LHCN-M2 (cell line): ENCODE measurements at places on chromosomes 6 and 20. TPM values are rescaled to one million over a fixed set of nuclear protein-coding genes. Genes with fewer than 3 reads are reported as not detected.

TMEM170B gene
- 0.77 and 1.3 TPM in 2 replicates for total RNA-seq

SLC22A2 gene
- total RNA-seq, result not detected in 2 replicates

CAGE1 gene
- total RNA-seq, result not detected in 2 replicates

SIRPB1 gene
- total RNA-seq, result 0.77 and 0.86 TPM in 2 replicates

IMPG1 gene
- total RNA-seq, result not detected in 2 replicates

CST5 gene
- total RNA-seq, result not detected in 2 replicates

HTR1E gene
- not detected in 2 replicates for total RNA-seq

HIVEP1 gene
- 8.2 and 9.2 TPM in 2 replicates for total RNA-seq

PRPH2 gene
- 2.1 and 2.6 TPM in 2 replicates for total RNA-seq

METTL24 gene
- not detected in 2 replicates for total RNA-seq

TRIM31 gene
- not detected in 2 replicates for total RNA-seq

SLC26A8 gene
- total RNA-seq, result not detected in 2 replicates

CCDC170 gene
- total RNA-seq, result 0.06 TPM in 1 of 2 replicates, not detected in the other

OPRM1 gene
- total RNA-seq, result not detected in 2 replicates

SLC52A3 gene
- not detected in 2 replicates for total RNA-seq

C6orf132 gene
- total RNA-seq, result 0.45 and 0.75 TPM in 2 replicates

SMOC2 gene
- not detected in 2 replicates for total RNA-seq

APCDD1L gene
- total RNA-seq, result 0.34 and 0.96 TPM in 2 replicates

POM121L2 gene
- not detected in 2 replicates for total RNA-seq

AAR2 gene
- 26.6 and 29.1 TPM in 2 replicates for total RNA-seq

NOTCH4 gene
- total RNA-seq, result 0.26 and 1.1 TPM in 2 replicates

FAM217A gene
- not detected in 2 replicates for total RNA-seq

MUC21 gene
- not detected in 2 replicates for total RNA-seq

LGSN gene
- 0.11 TPM in 1 of 2 replicates, not detected in the other for total RNA-seq

TINAG gene
- total RNA-seq, result 0.13 and 0.29 TPM in 2 replicates

TUBB2B gene
- 23.3 and 31.3 TPM in 2 replicates for total RNA-seq

TP53TG5 gene
- total RNA-seq, result not detected in 2 replicates

TFAP2D gene
- total RNA-seq, result not detected in 2 replicates

GPSM3 gene
- total RNA-seq, result 1.0 and 1.4 TPM in 2 replicates

MAS1 gene
- total RNA-seq, result not detected in 2 replicates

GGTLC1 gene
- not detected in 2 replicates for total RNA-seq

HLA-A gene
- total RNA-seq, result 412 and 438 TPM in 2 replicates

RIPOR2 gene
- 0.64 and 1.7 TPM in 2 replicates for total RNA-seq

LPA gene
- not detected in 2 replicates for total RNA-seq

CAPN11 gene
- total RNA-seq, result 0.06 TPM in 1 of 2 replicates, not detected in the other

CPNE5 gene
- not detected in 2 replicates for total RNA-seq

B3GALT4 gene
- 0.06 and 0.19 TPM in 2 replicates for total RNA-seq

TLDC2 gene
- not detected in 2 replicates for total RNA-seq

GTSF1L gene
- not detected in 2 replicates for total RNA-seq

CTAGE9 gene
- total RNA-seq, result not detected in 2 replicates

LY6G6C gene
- total RNA-seq, result 0.51 TPM in 1 of 2 replicates, not detected in the other

ZNF831 gene
- not detected in 2 replicates for total RNA-seq

SLC13A3 gene
- total RNA-seq, result 0.17 TPM in 1 of 2 replicates, not detected in the other

ZBTB9 gene
- total RNA-seq, result 5.5 and 5.7 TPM in 2 replicates

PSORS1C1 gene
- 0.64 and 0.69 TPM in 2 replicates for total RNA-seq

HRH3 gene
- total RNA-seq, result not detected in 2 replicates

STMND1 gene
- not detected in 2 replicates for total RNA-seq

KIAA1755 gene
- total RNA-seq, result 0.17 and 0.45 TPM in 2 replicates

HAO1 gene
- total RNA-seq, result not detected in 2 replicates

CCR6 gene
- total RNA-seq, result not detected in 2 replicates

ALDH8A1 gene
- total RNA-seq, result 0.06 TPM in 1 of 2 replicates, not detected in the other

LRFN2 gene
- not detected in 2 replicates for total RNA-seq

SLC2A10 gene
- 21.0 and 31.0 TPM in 2 replicates for total RNA-seq

COL9A1 gene
- total RNA-seq, result not detected in 2 replicates

SPAG4 gene
- total RNA-seq, result 12.6 and 13.7 TPM in 2 replicates

GABRR1 gene
- not detected in 2 replicates for total RNA-seq
